ENCODE measurements at places on chromosomes 7 and 10.

DNA sequence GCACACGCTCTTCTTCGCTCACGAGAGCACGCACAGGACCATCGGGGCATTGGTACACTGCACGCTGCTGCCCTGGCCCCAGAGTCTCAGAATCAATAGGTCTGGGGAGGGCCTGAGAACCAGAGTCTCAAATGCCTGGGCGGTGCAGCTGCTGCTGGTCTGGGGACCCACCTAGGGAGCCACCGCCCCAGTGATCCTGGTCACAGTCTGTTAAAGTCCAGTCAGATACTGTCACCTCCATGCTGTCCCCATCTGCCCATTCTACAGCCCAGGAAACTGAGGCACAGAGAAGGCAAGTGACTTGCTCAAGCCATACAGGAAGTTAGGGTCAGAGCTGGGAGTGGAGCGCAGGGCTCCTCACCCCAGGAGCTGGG lies 38.0 kb downstream of the ZCCHC24 start:
- DNase-seq = no peak

- DNase-seq = no peak
Measured at GRCh38 chr10:90413196-90413595, 444.6 kb downstream of the HTR7 start.

DNA sequence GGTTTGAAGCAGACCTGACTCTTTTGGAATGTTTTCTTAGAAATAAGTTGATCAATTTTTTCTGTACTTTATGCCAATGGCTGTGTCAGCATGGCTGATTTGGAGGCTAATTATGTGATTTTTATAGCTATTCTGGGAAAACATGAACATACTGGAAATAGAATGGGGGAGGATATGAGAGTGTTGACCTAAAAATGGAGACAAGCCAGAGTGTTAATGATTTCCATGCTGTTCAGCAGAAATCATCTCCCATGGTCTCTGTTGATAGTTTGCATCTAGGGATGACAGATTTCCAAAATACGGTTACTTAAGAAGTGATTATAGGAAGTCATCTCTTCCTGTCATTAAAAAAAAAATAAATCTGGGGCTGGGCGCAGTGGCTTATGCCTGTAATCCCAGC lies 32.7 kb upstream of the DMTF1 start:
- no peak for DNase-seq

DNA sequence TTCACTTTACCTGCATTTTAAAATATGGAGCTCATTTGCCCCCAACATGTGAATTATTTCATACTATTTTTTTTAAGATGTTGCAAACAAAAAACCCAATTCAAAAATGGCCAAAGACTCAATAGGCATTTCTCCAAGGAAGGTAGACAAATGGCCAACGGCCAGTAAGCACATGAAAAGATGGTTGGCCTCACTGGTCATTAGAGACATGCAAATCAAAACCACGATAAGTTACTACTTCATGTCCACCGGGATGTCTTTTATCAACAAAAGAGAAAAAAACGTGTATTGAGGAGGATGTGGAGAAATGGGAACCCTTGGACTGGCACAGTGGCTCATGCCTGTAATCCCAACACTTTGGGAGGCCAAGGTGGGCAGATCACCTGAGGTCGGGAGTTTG lies 3.4 kb upstream of the CTBP2 start:
- DNase-seq = no peak

GRCh38 chr7:74138334-74138867 lies 35.8 kb upstream of the EIF4H start:
- DNase-seq = no peak

DNA sequence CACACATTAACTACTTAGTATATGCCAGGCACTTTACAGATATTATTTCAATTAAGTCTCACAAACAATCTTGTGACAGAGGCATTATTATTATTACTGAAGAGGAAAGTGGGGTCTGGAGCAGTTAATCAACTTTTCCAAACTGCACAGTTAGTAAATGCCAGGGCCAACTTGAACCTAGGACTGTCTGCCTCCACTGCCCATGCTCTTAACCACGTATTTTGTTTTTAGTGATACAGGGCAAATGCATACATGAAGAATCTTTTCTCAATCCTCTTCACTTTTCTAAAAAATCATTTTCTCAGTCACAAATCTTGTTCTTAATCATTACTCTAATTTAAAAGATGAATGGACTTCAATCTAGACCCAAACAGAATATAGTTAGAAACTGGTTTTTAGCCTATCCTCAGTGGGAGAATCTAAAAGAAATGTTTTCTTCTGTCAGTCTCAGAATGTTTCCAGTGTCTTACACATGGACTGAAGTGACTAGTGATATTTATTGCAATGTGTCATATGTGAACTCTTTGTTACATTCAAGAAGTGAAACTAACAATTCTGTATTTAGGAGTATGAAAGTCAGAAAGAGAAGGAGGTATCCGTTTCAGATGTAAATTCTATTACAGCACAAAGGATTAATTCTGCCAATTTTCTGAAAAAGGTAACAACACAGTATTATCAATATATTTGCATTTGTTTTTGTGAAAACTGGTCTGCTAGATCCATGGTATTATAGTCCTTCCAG lies 55.5 kb upstream of the CCNJ start:
- DNase-seq = no peak

DNA sequence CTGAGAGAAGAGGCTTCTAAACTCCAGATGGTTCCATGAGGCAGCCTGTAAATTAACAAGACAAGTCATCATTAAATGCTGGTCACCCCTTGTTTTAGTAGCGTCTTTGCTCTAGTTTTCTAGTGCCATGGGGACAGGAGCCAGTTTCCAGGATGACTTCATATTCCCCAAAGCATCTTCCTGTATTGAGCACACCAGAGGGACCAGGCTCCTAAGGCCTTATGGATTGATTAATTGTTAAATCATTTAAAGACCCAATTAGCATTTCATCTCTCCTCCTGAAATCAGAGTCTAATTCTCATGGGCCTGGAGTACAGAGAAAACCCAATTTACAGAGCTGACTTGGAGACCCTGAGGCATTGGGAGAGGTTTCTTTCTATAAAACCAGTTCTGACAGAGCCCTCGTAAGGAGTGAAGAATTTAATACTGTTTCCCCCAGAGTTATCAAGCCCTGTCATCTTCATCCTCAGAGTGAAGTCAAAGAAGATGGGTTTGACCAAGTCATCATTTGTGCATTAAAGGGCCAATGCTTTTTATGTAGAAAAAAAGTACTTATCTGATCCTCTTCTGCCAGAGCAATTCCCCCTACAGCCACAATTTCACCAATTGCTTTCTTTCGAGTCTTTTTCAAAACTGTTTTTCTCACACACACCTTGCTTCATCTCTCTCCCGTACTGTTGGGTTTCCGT lies 678.7 kb downstream of the SDK1 start:
- no peak for DNase-seq

- no peak for DNase-seq
Measured at GRCh38 chr10:2716596-2716995, 350.8 kb upstream of the PFKP start.

DNA sequence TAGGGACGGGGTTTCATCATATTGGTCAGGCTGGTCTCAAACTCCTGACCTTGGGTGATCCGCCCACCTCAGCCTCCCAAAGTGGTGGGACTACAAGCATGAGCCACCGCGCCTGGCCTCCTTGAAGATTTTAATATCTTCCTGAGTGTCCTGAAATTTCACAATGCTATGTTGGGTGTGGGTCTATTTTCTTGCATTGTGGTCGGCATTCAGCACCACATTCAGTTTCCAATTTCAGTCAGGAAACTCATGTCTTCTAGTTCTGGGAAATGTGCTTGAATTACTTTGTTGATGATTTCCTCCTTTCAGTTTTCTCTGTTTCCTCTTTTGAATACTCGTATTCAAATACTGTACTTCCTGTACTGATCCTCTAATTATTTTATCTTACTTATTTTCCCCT lies 49.3 kb upstream of the IL6 start:
- DNase-seq = no peak

- DNase-seq = no peak
Measured at GRCh38 chr7:32580646-32581045, 85.4 kb downstream of the AVL9 start.

- no peak for DNase-seq
Measured at GRCh38 chr10:69948261-69948660, 104.4 kb upstream of the MACROH2A2 start.

GRCh38 chr10:76382381-76382851 lies 951.0 kb downstream of the LRMDA start:
- peak; percentile 68 for DNase-seq

Measured in HS-5 (cell line).